ENCODE measurements at places on chromosomes 6 and 20. TPM values are rescaled to one million over a fixed set of nuclear protein-coding genes. Genes with fewer than 3 reads are reported as not detected.

GCNT2 gene
- 17.0 TPM for polyA plus RNA-seq

IPCEF1 gene
- polyA plus RNA-seq: 7.5 TPM

DHX35 gene
- 18.8 TPM for polyA plus RNA-seq

DXO gene
- polyA plus RNA-seq: 30.2 TPM

ENPP5 gene
- polyA plus RNA-seq: 19.6 TPM

FOXC1 gene
- 89.3 TPM for polyA plus RNA-seq

BNIP5 gene
- 0.21 TPM for polyA plus RNA-seq

STXBP5 gene
- 13.7 TPM for polyA plus RNA-seq

MLN gene
- 2.4 TPM for polyA plus RNA-seq

EYS gene
- 0.74 TPM for polyA plus RNA-seq

KCNK16 gene
- polyA plus RNA-seq: not detected

NRSN1 gene
- 1.5 TPM for polyA plus RNA-seq

STMND1 gene
- 0.22 TPM for polyA plus RNA-seq

SLC17A2 gene
- polyA plus RNA-seq: 0.58 TPM

ZBP1 gene
- polyA plus RNA-seq: not detected

RSPH4A gene
- 3.0 TPM for polyA plus RNA-seq

BPHL gene
- polyA plus RNA-seq: 71.3 TPM

GNAS-AS1 gene
- polyA plus RNA-seq: 0.64 TPM

OTOR gene
- 0.11 TPM for polyA plus RNA-seq

TCP11 gene
- 2.9 TPM for polyA plus RNA-seq

EPPIN gene
- polyA plus RNA-seq: 0.52 TPM

PEX3 gene
- polyA plus RNA-seq: 38.5 TPM

FERMT1 gene
- 2.7 TPM for polyA plus RNA-seq

CDH26 gene
- 1.3 TPM for polyA plus RNA-seq

CYP24A1 gene
- 3.2 TPM for polyA plus RNA-seq

NKAIN4 gene
- polyA plus RNA-seq: 25.4 TPM

METTL24 gene
- 13.6 TPM for polyA plus RNA-seq

NCOA5 gene
- polyA plus RNA-seq: 56.4 TPM

SERPINB1 gene
- polyA plus RNA-seq: 22.8 TPM

BPIFB2 gene
- polyA plus RNA-seq: not detected

ZBTB22 gene
- 21.5 TPM for polyA plus RNA-seq

SUMO4 gene
- polyA plus RNA-seq: 1.0 TPM

PSORS1C2 gene
- 0.22 TPM for polyA plus RNA-seq

PHACTR3 gene
- polyA plus RNA-seq: 13.7 TPM

CAGE1 gene
- polyA plus RNA-seq: 0.20 TPM

HLA-DOB gene
- 0.21 TPM for polyA plus RNA-seq

BCAS4 gene
- 5.6 TPM for polyA plus RNA-seq

Data from left renal cortex interstitium (tissue), 4 donors.